Stimulated activated CD4-positive, alpha-beta T cell treated with anti-CD3 and anti-CD28 coated beads, Interleukin-4, amount 100 ng/mL, for 48 hours (primary cell): ENCODE measurements at places on chromosomes 3 and 15.

DNA sequence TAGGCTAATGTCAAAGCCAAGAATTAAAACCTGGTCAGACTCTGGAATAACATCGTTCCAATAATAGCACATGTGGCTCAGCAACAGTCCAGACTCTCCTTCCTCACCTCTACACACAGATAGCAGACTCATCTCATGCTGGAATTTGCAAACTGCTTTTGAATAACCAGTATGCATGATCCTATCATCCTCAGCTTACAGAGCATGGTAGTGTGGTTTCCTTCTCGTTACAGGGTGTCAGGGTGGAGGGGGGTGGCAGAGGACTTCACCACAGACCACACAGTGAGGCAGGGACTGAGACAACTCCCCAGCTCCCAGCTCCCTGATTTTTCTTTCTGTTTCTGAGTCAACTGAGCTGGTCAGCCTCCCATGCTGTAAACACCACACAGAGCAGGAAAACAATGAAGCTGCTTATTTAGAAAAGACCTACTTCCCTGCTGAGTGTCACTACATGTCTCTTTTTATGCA lies 101.6 kb downstream of the RPL22L1 start:
- DNase-seq, result no peak

DNA sequence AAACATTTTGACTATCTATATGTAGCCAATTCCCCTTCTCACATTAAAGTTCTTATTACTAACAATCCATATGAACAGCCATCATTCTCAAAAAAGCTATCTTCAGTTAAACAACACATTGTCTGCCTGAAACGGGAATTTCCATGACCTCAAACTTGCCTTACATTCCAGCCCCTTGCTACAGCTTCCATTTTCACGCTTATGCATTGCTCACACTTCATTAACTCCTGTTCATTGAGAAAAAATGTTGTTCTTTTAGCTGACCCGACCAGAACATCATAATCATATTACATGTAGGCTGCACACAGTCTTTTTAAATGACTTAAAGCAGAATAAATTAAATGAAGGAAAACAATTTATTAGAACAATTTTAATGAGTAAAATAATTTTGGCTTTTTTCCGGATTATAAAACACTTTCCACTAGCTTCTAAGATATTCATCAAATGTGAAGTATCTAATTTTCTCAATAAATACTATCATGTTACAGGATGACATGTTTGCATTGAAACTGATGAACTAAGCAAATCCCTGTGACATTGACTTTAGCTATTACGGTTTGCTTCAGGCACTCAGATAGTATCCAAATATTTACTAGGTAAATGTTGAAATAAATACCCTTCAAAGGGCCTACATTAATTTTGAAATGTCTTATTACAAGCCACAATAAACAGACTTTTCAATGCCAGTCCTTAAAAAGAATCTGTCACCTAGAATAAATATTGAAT lies 49.9 kb downstream of the P3H2 start:
- DNase-seq, result no peak

DNA sequence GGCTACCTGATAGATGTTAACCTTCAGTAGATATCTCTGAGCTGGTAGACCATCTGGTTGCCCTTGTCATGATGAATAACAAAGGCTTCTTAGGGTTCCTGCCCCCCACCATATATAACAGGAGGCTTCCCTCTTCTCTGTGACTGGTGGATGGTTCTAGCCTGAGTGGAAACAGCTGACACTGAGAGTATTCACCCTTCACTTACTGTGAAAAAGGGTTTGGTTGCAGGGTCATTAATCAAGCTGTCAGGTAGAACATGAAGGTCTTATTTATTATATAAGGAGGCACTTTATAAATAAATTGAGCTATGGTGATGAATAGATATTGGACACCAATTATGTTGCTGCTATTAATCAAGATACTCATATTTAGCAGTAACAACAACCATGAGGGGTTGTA lies 58.6 kb downstream of the CACNA2D3 start:
- DNase-seq, result no peak

DNA sequence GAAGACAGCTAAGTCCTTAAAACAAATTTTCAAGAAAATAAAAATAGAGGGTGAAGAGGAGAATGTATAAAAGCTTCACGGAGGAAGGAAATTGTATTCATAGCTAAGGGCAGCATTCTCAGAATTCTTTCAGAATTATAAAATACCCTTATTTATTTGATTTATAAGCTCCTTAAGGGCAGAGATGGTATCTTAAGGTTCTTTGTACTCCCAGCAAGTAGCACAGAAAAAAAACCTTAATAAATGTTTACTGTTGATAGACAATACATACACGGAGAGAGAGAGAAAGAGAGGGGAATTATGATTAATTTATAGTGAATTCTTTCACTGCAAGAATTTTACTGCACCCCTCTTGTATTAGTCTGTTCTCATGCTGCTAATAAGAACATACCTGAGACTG lies 375.6 kb upstream of the CCDC54 start:
- DNase-seq, result no peak

DNA sequence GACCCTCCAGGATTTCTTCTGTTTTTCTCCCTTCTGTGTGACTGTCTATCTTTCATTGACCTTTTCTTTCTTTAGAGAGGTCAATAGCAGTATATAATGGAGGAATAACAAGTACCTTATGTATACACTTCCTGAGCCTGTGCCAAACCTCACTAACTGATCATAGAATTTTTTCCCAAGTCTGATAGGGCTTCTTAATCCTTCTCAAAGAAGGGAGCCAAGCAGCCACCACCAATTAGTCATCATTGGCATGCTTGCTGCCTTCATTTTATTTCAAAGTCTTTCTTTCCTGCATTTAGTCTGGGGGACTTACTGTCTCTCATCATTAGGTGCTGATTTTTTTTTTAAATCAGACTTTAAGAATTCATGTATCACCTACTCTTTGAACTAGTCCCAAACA lies 327.0 kb downstream of the FEZF2 start:
- DNase-seq, result no peak

DNA sequence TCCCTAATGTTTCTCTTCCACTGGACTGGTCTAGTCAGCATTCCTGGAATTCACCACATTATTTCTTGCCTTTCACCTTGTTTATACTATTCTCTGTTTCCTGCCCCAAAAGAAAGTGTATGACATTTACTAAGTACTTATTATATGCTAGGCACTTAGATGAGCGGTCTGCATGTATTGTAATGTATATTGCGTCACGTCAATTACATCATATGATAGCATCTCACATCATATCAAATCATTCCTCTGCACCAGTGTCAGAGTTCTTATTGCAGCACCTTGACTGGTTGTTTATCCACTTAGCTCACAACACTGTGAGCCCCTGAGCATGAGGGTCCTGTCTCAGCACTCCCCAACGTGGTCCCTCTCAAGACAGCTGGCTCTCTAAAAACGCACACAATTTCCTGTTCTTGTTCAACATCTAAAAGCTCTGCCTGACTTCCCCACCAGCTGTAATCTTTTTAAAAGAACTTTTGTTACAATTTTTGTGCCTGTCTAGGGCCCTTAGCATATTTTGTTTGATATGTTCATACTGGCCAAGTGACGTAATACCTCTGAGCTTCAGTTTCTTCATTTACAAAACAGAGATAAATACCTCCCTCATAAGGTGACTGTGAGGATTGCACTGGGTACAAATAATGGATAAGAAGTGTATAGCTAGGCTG lies 58.8 kb downstream of the ARHGAP31 start:
- no peak for DNase-seq

GRCh38 chr3:128498127-128498626 lies 5.2 kb upstream of the GATA2 start:
- DNase-seq, result no peak

DNA sequence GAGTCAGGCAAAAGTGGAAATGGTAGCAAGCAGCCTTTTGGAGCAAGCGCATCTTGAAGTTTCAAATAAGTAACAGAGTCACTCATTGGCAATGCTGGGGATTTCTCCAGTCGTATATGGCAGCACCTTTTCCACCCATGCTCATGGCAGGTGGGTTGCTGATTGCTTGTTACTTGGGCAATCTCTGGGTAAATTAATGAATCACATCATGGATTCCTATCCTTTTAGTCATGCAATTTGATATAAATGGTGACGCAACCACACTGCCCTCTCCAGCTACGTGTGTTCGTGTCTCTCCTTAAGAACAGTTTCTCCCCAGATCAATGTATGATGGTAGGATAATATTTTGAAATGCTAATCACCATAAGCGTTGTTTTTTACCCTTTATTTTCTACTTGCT lies 339.9 kb upstream of the KCNH8 start:
- no peak for DNase-seq

DNA sequence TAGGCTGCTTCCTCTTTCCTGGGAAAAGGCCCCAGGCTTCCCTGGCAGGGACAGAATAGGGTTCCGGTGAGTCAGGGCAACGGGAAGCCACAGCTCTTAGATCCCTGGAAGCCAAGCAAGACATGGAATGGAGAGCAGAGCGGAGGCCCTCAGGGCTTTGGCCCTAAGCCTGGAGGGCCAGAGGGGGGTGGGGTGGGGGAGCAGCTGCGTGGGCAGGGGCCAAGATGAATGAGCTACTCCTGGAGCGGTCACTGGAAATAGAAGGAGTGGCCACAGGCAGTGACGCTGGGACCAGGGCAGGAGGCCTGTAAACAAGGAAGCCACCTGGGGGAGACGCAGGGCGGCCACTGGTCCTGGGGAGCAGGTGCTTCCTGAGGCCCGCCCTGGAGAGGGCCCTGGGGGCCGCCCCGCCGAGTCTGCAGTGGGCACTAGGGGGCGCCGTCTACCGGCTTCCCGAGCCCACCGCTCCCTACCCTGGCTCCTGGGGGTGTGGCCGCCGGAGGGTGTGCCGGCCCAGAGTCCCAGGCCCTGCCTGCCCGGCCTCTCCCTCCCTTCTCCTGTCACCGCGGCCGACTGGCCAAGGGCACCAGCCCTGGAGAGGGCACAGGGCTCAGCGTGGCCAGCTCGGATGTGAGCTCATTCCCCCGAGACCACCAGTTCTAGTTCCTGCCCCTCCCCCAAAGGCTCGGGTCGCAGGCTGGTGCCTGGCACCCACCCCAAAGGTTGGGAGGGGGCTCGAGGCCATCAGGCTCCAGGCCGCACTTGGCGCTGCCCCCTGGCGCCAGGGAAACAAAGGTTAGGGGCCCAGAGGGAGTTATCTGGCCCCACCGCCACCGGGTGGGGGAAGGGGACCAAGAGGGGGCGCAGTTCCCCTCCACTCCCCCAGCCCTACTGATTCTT lies 12.1 kb downstream of the VPS18 start:
- peak; percentile 77 for DNase-seq

DNA sequence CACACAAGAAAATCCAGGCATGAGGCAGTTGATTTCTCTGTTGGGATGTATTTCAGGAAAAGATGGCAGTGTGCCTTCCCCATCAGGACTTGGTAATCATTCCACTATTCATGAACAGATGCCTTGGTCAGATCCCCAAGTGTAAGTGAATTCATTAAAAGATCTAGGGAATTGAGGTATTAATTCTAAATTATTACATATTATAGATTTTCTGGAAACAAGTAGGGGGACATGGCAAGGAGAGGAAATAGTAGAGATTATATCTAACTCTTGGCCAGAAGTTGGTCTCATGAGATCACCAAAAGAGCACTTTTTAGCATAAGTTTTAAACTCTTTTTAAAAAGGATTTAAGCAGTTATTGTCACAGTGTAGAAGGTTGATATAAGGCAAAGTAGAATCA lies 74.4 kb upstream of the MDFIC2 start:
- DNase-seq, result no peak

GRCh38 chr3:179000144-179000543 lies 71.5 kb downstream of the ZMAT3 start:
- no peak for DNase-seq

DNA sequence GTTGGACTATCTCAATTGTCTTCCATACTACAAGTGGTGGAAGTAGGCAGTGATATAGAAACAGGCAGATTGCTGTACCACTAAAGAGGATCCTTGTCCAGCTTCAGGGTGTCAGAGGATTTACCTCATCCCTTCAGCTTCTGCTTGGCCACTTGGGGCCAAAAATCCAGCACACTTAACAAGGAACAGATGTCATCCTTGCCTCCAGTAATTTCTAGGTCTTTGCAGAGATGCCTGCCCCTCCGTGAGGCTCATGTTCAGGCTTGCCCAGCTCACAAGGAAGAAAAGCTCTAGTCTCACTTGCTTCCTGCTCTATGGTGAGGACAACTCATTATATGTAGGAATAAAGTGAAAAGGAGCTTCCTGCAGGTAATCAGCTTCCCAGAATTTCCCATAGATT lies 510.3 kb downstream of the EPHA3 start:
- DNase-seq, result no peak

DNA sequence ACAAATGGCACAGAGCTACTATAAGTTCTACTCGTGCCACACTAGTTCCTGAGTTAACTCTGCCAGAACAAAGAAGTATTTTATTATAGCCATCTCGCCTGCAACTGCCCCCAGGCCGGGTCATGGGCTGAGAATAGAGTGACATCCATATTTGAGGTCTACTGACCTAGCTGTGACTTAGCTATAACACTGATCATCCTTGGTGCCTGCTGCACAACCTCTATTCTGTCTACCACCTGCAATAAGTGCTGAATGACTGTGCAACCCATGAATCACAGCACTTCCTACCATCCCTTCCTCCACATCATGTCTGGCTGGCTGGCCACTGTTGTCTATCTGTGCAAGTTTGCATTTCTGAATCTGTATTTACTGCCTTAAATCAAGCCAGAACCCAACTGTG lies 506.5 kb upstream of the TBL1XR1 start:
- no peak for DNase-seq

GRCh38 chr15:94924971-94925598 lies 693.7 kb downstream of the MCTP2 start:
- no peak for DNase-seq

GRCh38 chr3:139664958-139665357 lies 12.8 kb downstream of the NMNAT3 start:
- DNase-seq, result no peak

GRCh38 chr15:64009241-64009640 lies 37.0 kb downstream of the DAPK2 start:
- DNase-seq, result no peak

DNA sequence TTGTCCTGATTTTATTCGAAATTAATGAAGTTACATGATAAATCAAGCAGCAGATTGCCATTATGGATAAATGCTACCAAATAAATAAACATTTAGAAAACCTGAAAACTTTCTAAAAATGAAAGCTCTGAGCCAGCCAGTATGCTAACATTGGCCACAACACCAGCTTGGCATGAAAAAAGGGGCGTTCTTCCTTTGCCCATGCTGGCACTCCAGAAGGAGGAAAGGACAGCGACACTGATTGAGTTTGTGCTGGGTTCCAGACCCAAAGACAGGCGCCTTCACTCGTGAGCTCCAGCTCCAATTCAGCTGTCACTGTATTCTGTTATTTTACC lies 5.1 kb downstream of the STIMATE start:
- DNase-seq, result no peak

GRCh38 chr15:26891448-26892181 lies 24.8 kb downstream of the GABRA5 start:
- peak; percentile 30 for DNase-seq
